NCI-H187 treated with DMSO at 0.1 percent for 48 hours (cell line): ENCODE measurements at places on chromosomes 12 and 14.

DNA sequence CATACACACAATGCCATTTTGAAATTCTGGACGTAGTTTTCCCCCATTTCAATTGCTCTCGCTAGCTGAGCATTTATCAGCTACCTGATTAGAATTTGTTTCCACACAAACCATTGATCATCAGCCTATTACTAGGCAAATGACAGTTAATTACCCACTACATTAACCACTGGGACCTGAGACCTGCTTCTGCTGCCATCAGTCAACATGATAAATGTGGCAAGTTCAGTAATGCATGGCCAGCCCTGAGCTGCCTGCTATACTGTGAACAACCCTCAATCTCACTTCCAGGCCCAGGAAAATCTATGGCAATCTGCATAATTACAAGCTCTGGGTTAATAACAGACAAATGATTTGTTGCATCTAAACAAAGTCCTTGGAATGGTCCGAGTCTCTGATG is 43.5 kb downstream of the LMO3 start:
- no peak for DNase-seq

GRCh38 chr12:6451348-6452244 is at the start of gene TAPBPL:
TSS of gene TAPBPL (plus strand) at chr12:6452042. CDS start at chr12:6452249, 207 bp downstream.
- peak; percentile 87 for DNase-seq

DNA sequence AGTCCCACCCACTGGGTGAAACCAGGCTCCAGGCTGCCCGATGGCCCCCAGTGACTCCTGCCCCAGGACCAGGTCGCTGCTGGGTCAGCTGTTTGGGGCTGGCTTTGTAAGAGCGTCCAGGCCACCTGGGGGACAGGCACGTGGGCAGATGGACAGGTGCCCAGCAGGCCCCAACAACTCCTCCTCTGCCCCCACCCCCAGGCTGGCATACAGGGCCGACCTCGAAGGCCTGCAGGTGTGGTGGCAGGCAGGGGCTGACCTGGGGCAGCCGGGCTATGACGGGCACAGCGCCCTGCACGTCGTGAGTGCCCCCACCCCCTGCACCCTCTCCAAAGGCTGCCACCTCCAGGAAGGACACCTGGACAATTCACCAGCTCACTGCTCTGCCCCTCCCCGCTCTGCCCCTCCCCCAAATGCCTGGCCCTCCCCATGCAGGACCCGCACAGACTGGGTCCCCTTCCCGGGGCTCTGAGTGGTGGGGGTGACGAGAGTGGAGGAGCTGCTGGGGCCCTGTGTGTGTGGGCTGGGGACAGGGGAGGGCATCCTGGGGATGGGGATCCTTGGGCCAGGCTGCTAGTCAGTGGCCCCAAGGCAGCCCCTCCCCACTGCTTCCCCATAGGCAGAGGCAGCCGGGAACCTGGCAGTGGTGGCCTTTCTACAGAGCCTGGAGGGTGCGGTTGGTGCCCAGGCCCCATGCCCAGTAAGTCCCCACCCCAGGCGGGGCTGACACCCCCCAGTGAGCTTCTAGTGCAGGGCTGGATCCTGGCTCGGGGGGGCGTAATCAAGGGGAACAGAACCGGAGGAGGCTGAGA is 26.0 kb downstream of the ASPG start:
- DNase-seq, result no peak

- no peak for DNase-seq
These were observed 78.6 kb downstream of the ARF6 start for GRCh38 chr14:49971156-49972130.

DNA sequence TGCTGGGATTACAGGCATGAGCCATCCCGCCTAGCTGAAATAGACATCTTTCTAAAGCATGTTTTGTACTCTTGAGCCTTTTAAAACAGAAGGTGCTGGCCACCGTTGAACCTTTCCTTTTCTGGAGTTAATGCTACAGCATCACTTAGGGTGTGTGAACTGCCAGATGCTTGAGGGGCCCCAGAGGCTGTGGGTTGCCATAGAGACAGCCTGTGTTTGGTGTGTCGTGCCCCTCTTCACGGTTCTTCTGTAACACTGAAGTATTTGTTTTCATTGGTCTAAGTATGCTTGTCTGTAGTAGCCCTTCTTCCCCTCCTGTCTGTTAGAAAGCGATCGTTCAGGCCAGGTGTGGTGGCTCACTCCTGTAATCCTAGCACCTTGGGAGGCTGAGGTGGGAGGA is 30.8 kb downstream of the PLEKHG3 start:
- peak; percentile 95 for DNase-seq

DNA sequence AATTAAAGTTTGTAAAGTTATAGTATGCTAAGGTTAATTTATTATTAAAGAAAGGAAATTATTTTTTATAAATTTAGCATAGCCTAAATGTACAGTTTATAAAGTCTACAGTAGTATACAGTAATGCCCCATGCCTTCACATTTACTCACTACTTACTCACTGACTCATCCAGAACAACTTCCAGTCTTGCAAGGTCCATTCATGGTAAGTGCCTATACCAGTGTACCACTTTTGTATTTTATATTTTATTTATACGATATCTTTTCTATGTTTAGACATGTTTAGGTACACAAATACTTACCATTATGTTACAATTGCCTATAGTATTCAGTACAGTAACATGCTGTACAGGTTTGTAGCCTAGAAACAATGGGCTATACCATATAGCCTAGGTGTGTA is 95.1 kb upstream of the GRIN2B start:
- no peak for DNase-seq

- no peak for DNase-seq
These were observed 21.4 kb downstream of the WNT5B start for GRCh38 chr12:1650260-1650977.

- DNase-seq, result no peak
These were observed 8.0 kb downstream of the RBMS2 start for GRCh38 chr12:56529656-56530055.

DNA sequence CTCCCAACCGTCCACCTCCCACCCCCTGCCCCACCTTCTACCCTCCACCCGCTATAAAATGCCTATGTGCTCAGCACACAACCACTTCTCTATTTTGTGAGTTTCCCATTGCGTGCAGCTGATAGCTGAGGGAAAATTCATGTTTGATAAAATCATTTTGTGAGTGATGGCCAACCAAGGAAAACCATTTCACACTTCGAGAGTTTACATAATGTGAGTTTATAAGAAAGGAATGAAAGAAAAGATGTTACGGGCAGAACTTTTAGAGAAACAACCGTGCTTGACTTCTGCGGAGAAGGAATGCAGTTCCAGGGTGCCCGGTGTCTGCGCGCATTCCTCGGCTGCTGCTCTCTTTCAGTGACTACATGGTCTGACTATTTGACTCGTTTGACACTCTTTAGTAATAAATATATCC is 140.9 kb downstream of the EFCAB11 start:
- DNase-seq, result no peak

DNA sequence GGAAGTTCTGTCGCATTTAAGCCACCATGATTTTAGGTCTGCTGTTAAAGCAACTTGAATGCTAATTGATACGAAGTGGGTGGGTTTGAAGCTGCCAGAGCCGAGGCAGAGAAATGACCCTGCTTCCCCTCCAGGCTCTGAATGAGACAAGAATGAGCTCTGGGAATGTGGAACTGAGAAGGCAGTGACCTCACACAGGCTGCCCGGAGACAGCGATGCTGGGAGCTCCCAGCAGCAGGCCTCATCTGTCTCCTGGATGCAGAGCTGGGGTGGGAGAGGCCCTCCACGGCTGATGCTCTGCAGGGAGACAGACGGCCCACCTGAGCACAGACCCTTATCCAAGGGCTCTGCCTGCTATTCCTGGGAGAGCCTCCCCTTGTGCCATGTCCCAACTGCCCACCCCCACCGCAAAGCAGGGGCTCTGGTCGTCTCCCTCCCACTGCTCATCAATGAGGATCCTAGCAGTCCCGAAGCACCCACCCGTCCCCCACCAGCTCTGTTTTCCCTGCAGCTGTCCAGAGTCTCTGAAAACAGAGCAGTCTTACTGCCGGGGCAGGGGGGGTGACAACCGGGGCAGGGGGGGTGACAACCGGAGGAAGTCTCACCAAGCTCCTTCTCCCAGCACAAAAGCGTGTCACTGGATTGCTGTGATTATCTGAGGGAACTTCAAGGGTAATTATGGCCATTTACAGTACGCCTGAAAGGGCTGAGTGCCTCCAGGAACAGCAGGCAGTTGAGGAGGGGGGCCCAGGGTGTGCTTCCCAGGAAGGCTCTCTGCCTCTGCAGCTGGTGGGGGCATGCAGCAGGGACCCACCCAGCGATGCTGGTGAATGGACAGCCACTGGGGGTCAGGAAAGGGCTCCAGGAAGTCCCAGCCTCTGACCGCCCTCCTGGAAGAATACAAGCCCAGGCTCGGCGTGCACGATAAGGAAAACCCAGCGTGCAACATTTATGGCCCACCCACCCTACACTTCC is 67.8 kb downstream of the CHGA start:
- DNase-seq, result no peak

DNA sequence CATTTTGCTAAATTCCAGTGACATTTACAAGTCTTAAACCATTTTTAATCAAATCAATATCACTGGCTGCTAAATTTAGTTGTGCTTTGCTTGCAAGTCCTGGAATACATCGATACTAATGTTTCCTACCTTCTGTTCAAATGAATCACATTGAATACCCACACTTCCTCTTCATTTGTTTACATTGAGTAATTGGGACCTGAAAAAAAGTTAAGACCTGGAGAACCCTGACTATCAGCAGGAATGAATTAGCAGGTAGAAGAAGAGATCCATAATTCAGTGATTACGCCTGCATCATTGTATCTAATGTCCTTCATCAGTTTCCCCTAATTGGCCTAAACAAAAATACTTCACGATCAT is 369.3 kb downstream of the ETNK1 start:
- DNase-seq, result no peak

GRCh38 chr12:122137229-122137628 is 36.8 kb downstream of the IL31 start:
- DNase-seq, result no peak

- DNase-seq, result no peak
These were observed 10.8 kb upstream of the DUSP6 start for GRCh38 chr12:89363084-89363483.

DNA sequence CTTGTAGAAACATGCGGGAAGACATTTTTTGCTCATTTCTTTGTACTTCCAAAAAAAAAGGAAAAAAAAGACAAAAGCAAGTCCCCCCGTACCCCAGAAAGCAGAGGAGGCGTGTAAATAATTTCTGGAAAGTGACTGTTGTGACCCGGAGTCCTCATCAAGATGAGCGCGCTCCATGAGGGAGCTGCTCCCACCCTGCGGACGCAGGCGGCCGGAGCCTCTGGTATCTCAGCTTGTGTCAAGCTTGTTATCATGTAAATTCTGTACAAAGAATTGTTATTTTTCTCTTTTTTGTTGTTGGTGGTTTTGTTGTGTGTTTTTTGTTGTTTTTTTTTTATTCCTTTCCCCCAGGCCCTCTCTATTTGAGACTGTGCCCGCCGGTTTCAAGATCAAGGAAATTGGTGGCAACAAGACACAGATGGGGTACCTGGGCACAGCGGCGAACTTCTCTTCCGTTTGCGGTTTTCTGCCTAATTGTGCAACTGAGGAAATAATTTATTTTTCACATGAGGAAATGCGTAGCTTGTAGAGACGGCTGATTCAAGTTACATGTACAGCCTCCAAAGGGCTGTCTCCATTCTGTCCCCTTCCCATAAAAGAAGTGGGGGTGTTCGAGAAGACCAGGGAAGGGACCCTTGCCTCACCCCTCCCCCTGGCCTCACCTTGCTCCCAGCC is 27.0 kb downstream of the HPD start:
- DNase-seq, result no peak

GRCh38 chr14:30558362-30558674 is 640 bp upstream of the G2E3 start:
- no peak for DNase-seq

DNA sequence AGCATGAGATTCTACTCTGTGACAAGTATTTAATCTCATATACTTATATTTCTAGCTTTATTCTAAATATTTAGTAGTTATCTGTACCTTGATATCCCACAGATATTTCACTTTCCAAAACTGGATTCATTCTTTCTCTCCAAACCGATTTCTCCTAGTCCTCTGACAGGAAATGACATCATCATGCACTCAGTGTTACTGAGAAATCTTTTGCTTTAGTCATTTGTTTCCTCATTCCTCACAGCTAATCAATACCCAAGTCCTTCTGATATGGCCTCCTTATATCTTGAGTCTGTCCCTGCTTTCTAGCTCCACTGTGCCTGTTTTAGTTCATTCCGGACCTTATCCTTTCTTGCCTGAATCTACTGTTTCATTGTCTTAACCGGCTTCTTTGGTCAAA is 39.4 kb upstream of the E2F7 start:
- no peak for DNase-seq

GRCh38 chr12:116276652-116277466 is 634 bp downstream of the MED13L start:
- DNase-seq, result peak; percentile 10

GRCh38 chr14:33938131-33938949 is 12.5 kb downstream of the EGLN3 start:
- peak; percentile 32 for DNase-seq

- no peak for DNase-seq
These were observed 6.9 kb downstream of the NPC2 start for GRCh38 chr14:74486164-74486563.

- DNase-seq, result no peak
These were observed 32.8 kb upstream of the CMKLR1 start for GRCh38 chr12:108371801-108372344.

DNA sequence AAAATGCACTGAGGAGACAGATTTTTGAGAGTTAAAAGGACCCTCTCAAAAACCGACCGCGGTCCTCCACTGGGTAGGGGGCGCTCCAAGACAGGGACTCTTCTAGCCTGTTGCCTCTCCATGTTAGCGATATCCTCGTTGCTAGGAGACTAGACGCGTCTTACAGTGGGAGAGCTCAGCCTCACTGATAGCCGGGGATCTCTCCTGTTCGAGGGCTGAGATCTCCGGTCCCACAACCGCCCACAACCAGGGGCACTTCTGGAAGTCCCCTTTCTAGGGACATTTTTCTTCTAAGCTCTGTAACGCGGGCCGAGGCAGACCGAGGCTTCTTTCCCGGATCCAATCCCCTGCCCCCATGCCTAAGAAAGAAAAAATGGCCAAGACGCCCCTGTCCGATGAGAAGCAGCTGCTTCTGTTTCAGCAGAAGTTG is 21.3 kb downstream of the FKBP11 start:
- DNase-seq, result peak; percentile 22

GRCh38 chr12:98418357-98419075 is 96.9 kb upstream of the TMPO start:
- DNase-seq, result no peak

DNA sequence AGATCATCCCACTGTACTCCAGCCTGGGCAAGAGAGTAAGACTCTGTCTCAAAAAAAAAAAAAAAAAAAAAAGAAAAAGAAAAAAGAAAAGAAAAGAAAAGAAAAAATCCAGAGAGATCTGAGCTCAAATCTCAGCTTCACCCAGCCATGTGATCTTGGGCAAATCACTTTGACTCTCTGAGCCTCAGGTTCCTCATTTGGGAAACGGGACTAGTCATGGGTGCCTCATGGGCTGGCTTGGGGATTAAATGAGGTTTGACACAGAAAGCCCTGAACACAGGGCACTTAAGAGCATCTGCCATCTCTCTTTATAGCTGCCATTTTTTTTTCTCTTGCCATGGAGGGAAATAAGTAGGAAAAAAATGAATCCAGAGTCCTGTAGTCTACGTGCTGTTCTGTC is 86.2 kb upstream of the MYL2 start:
- no peak for DNase-seq

GRCh38 chr14:89953602-89954001 is 928 bp downstream of the EFCAB11 start:
- no peak for DNase-seq
